ENCODE measurements at places on chromosomes 1 and 21.
A peak's percentile ranks its signal among the peaks of the same experiment; 100 is the strongest.

DNA sequence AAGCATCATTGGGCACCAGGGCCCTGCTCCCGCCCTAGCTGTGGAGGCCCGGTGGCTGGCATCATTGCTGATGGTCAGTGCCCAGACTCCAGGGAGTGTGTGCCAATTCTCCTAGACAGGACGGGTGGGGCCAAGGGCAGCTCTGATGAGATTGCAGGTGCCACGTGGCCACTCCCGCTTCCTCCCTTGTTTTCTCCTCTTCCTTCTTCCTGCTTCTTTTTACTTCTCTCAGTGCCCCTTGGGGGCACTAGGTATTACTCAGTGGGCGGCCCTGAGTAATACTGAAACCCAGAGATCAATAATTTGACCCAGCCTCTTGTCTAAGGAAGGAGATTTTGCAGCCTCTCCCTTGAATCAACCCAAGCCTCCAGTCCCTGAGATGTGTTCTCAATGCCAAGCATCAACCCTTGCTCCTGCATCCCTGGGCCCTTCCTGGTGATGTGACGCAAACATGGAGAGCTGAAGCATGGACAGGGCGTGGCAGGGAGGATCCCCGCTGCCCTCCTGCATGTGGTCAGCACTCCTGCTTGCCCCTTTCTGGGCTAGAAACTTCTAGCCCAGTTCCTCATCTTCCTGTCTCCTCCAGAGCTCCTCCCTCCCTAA, 32.4 kb downstream of the CDK18 start:
- no peak for DNase-seq

DNA sequence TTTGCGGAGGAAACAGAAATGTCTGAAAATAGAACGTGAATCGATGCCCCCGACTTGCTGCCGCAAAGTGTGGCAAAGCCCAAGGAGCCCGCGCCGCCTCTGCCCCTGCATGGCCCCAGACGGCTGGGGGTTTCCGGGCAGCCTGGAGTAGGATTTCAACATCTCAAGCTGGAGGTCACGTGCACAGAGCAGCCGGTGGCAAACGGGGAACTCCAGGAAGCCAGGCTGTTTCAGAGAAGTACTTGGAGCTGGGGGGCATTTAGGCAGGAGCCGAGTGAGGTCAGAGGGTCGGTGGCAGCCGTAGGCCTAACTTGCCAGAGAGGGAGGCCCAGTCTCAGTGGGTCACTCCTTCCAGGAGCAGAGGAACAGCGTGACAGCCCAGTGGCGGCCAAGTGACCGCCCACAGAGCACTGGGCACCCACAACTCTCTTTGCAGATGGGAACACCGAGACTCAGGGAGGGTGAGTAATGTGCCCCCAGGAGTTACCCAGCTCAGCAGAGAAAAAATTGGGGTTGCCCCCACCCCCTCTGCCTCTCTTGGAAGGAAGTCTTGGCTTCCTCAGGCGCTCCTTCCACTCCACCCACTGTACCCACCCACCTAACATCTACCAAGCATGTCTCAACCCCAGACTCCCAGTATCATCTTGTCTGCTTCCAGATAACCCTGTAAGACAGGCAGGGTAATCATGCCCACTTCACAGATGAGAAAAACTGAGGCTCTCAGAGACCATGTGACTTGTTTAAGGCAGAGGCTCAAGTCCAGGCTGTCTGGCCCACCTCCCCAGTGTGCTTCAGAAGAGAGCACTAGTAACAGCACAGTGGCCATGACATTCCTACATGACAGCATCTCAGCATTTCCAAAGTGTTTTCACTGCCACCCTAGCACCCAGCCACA, 179.4 kb downstream of the HIVEP3 start:
- DNase-seq: no peak

GRCh38 chr1:61053712-61054600, 28.4 kb upstream of the NFIA start:
- peak; percentile 28 for DNase-seq

- DNase-seq: no peak
Observed at GRCh38 chr1:16615253-16616252, 2.2 kb upstream of the NBPF1 start.

DNA sequence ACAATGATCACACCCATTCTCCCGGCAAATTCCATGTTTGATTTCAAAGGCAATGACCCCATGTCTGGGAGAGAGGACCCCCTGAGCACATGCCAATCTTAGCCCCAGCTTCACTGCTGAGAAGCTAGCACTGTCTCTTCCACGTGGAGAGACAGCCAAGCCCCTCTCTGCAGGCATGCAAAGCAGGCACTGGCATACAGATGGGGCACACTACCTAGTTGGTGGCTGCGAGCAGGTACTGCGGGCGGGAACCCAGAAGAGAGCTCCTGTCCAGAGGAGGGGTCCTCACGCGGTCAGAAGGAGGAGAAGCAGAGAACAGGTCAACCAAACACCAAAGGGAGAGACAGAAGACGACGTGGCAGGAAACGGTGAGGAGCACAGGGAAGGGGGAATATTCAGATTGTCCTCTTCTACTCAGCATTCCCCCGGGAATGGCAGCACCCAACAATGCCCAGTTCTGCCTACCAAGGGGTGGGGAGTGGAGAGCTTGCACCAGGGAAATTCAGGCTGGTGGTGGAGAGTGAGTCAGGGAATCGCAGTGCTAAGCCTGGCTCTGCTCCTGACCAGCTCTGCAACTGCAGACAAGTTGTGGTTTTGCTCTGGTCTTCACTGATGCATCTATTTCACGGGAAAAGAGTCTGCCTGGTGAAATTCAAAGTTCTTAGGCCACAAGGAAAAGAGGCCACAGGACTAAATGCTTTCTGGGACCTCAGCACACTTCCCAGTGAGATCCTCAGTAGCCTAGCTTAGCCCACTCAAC, 48.1 kb upstream of the GOLT1A start:
- DNase-seq: no peak

- no peak for DNase-seq
Observed at GRCh38 chr21:43902441-43902840, 37.4 kb downstream of the AGPAT3 start.
